ENCODE measurements at places on chromosomes 16 and 17.

DNA sequence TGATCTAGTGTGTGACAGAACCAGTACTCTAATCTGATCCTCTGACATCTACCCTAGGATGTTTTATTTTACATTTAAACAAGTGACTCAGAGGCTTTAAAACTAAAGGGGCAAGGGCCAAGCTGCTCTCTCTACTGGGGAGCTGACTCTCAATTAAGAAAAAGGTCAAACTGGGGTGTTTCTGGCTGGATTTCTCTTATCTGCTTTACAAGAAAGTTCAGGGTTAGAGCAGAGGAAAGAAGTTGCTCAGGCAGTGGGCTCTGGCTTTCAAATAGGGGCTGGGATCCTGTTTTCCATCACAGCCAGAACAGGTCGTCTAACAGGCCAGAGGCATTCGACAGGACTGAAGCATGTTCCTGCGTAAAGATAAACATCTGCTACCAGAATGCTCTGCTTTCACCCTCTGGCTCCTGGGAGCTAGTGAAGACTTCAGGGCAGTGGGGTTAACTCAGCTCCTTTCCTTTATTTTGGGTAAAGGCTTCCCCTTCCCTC lies 8.5 kb downstream of the MMP28 start:
- no peak for DNase-seq

DNA sequence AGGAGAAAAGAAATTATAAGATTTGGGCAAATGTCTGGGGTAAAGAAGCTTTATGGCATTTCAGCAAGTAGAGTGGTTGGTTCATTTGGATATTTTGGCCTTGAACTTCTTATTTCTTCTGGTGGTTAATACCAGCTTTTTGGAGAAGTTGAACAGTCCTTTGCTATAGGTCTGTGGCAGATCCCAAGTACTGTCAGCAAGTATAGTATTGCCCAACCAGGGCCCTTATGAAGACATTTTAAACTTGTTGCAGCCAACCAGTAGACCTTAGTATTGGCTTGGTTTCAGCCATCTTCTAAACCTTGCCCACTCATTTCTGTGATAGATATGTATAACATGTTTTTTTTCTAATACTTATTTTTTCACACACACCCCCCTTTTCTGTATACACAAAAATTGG lies 2.2 kb downstream of the SP2 start:
- DNase-seq, result no peak

GRCh38 chr16:19864566-19864965 lies 20.1 kb downstream of the GPRC5B start:
- no peak for DNase-seq

GRCh38 chr17:80322864-80323263 lies 62.2 kb downstream of the RNF213 start:
- no peak for DNase-seq

GRCh38 chr17:77395501-77396048 lies 254.8 kb downstream of the SEC14L1 start:
- no peak for DNase-seq

GRCh38 chr16:69932228-69932627 lies 18.9 kb upstream of the CLEC18A start:
- no peak for DNase-seq

GRCh38 chr17:340074-340473 lies 12.5 kb downstream of the RPH3AL start:
- DNase-seq, result no peak

DNA sequence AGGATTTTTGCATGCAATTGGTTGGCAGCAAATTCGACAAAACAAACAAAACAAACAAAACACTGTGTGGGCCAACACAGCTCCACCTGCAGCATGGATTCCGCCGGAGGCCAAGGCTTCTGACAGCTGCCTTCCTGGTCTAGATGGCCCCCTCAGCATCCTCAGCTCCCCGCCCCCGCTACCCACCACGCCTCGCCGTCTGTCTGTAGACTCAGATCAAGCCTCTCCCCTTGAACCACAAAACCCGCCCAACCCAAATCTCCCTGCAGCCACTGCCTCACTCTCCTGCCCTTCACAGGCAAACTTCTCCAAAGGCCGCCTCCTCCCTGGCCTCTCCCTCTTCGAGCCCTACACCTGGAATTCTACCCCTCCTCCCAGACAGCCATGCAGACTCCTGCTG lies 57.9 kb downstream of the RTN4RL1 start:
- DNase-seq, result no peak

- no peak for DNase-seq
These were observed 43.2 kb downstream of the TSC2 start for GRCh38 chr16:2090777-2091546.

DNA sequence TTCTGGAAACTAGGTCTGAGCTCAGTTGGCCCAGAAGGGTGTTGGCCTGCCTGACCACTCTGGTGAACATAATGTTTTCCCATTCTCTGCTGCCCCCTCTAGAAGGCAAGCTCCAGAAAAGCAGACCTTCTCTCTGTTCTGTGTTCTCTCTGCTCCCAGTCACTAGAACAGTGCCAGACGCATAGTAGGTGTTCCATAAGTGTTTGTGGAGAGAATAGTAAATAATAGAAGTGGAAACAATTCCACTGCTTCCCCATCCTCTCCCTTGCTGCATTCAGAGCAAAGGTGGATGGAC lies 32.2 kb upstream of the ETV4 start:
- DNase-seq, result no peak

DNA sequence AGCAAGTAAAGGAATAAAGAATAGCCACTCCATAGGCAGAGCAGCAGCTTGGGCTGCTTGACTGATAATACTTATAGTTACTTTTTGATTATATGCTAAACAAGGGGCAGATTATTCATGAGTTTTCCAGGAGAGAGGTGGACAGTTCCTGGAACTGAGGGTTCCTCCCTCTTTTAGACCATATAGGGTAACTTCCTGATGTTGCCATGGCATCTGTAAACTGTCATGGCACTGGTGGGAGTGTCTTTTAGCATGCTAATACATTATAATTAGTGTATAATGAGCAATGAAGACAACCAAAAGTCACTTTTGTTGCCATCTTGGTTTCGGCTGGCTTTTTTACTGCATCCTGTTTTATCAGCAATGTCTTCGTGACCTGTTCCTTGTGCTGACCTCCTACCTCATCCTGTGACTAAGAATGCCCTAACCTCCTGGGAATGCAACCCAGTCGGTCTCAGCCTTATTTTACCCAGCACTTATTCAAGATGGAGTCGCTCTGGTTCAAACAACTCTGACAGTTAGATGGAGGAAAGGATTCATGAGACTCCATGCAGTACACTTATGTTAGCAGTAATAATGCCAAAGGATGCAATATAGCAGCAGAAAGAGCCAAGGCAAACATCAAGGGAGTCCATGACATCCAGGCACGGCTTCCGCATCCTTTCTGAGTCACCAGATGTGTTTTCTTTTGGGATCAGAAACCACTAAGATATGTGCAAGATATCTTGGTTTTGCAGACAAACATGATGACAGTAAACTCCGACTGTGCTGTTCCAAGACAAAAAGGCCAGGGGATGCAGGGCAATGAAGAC lies 55.8 kb upstream of the B4GALNT2 start:
- peak; percentile 67 for DNase-seq

DNA sequence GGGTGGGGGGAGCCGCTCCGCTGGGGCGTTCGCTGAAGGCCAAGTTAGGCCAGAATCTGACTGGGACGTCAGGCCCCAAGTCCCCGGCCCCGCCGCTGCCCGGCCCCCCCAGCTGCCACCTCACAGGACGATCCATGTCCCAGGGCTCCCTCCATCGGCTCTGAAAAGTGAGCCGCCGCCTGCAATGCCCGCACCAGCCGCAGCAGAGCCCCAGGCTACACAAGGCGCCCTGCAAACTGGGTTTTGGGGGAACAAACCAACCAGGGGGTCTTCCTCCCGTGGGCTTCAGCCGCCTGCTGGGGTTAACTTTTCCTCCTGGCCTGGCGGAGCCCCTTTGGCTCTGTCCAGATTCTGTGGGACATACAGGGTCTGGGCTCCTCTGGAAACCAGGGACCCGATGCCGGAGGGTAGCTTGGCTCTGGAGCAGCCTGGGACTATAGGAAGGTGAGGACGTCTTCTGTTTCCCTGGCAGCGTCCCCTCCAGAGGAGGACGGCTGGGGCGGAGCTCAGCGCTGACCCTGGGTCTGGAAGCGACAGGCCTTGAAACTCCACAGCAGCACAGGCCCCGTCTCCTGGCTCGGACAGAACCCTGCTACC lies 835 bp downstream of the NME4 start:
- DNase-seq, result no peak

DNA sequence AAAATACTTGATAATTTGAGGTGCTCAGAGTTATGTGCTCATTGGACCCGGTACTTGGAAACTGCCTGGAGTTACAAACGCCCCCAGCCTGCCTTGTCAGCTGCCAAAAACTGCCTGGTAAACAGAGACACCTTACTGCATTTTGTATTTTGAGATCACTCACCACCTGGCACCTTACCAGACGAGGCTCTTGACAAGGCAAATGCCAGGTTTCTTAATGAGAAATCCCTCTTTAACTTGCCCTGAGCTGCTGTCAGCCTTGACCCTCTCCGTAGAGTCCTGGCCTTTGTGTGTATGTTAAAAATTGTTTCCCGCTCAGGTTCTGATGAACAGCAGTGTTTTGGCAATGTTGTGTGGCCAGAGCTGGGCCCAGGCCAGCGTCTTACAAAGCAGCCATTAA lies 28.8 kb downstream of the SYT17 start:
- DNase-seq, result no peak

DNA sequence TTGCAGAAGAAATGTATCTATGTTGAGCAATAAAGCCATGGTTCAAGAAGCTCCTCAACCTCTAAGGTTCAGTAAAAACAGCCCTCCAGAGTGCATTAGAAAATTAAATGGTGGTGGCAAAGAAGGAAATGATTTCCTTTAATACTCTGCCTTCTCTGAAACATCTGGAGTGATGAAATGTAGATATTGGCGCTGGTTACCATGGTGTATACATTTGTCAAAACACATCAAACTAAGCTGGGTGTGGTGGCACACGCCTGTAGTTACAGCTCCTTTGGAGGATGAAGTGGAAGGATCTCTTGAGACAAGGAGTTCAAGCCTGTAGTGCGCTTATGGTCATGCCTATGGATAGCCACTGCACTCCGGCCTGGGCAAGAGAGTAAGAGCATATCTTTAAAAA lies 6.0 kb downstream of the CAPNS2 start:
- no peak for DNase-seq

DNA sequence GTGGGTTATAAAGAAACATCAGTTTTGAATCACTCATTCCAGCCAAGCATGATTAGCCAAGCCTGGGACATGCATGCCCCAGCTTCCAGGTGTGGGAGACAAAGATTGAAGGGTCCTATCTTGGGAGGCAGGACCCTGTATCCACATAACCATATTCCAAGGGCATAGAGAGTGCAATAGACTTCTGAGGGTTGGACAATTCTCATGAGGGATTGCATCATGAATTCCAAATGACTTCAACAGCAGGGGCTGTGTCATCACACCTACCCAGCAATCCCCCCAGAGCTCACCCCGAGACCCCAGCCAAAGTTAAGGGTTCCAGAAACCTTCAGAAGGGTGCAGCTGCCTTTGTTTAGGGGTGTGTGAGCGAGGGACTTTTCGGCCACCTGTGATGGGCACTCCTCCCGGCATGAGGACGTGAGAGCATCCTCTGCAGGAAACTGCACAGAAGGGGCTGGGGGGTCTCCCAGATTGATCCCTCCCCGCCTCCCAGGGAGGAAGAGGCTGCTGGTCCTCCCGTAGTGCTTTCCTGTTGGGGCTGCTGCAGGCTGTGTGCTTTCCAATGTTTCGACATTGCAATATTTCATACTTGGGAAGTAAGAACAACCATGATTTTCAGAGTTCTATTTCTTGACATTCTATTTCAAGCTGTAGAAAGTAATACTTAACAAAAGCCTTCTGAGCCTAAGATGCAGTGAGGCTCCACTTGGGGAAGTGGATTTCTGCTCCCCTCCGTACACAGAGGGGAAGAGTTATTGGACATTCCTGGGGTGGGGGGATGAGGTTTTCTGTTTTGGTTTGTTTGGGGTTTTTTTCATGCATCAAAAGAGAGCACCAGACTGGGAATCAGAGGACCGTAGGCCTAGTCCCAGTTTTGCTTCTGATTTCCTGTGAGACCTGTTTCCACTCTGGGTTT lies 13.3 kb upstream of the PITPNM3 start:
- DNase-seq, result no peak

GRCh38 chr17:41505809-41506767 lies 676 bp upstream of the KRT13 start:
- no peak for DNase-seq

- DNase-seq, result no peak
These were observed 219.3 kb upstream of the NOG start for GRCh38 chr17:56373981-56374833.

DNA sequence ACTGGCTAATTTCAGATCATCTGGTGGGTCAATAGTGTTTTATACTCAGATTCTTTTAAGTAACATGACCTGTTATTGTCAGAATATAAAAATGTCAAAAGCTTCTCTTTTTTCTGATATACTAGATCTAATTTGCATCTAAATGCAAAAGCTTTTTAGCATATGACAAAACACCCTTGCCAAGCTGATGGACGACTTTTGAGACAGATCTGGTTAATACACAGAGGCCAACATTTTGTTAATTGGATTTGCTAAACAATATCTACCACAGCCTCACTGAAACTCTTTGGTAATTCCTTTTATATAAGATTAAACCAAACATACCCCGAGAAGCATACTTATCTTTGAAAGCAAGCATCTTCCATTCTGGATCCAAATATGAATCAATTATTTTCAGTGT lies 10.3 kb upstream of the NOL11 start:
- no peak for DNase-seq

- no peak for DNase-seq
These were observed 430 bp downstream of the TSEN54 start for GRCh38 chr17:75516619-75517296.

- DNase-seq, result no peak
These were observed 70.9 kb upstream of the N4BP1 start for GRCh38 chr16:48680881-48681280.

DNA sequence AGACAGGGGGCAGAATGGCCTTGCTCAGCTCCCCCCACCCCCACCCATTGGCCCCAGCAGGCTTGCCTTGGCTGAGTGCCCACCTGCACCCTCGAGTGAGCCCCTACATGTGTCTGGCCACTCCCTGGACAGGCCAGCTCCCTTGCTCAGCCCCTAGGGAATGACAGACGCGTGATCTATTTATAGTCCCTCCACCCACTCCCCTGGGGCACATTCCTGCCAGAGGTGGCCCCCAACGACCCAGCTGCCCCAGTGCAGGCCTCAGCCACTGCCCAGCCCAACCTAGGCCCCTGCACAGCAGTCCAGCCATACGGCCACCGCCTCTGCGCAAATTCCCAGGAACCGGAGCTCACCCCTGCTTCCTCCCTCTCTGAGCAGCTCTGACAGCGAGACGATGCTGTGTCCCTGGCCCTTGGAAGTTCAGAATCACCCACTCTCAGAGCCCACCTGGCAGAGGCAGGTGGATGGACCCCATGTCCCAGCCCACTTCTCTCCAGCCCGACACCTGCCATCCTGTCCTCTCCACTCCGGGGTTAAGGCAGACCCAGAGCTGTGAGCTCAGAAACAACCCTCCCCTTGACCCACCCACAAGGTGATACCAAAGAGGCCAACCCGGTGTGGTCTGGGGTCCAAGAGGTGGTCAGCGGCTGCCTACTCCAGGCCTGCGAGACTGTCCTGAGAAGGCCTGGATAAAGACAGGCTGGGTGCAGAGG lies 11.5 kb upstream of the P2RX1 start:
- no peak for DNase-seq

GRCh38 chr16:17556276-17557052 lies 85.7 kb upstream of the XYLT1 start:
- DNase-seq, result no peak

- no peak for DNase-seq
These were observed 13.7 kb downstream of the DNAH17 start for GRCh38 chr17:78563189-78564145.

- no peak for DNase-seq
These were observed 19.8 kb upstream of the PITPNA start for GRCh38 chr17:1582374-1582773.

Measured in AG04449 (cell line).